HS-5 (cell line): ENCODE measurements at places on chromosomes 5 and 9.

DNA sequence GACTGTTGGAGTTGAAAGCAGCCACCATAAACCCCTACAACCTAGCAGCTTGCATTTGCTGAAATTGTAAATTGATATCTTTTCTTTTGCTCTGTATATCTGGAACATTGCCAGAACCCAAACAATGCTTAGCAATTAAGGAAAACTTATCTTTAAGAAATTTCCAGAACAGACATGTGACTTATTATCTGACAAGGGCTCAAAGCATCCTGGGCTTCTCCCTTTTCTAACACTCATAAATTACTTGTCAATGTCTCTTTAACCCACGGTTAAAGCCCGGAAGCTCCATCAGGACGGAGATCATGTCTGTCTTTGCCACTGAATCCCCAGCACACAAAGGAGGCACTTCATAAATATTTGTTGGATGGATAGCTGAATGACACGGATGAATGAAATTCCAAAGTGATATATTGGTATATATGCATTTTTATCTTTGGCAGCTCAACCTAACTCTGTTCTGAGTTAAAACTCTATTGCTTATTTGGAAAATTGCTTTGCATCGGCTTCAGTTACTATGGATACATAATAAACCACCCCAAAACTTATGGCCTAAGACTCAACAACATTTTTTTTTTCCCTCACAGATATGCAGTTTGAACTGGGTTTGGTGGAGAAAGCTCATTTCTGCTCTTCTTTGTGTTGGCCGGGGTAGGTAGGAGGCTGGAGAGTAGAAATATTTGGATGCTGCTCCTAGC is 103.1 kb upstream of the CLINT1 start:
- DNase-seq = no peak

GRCh38 chr5:22591461-22591860 is 261.7 kb downstream of the CDH12 start:
- DNase-seq = no peak

GRCh38 chr5:144691936-144692335 is 521.3 kb downstream of the KCTD16 start:
- no peak for DNase-seq

DNA sequence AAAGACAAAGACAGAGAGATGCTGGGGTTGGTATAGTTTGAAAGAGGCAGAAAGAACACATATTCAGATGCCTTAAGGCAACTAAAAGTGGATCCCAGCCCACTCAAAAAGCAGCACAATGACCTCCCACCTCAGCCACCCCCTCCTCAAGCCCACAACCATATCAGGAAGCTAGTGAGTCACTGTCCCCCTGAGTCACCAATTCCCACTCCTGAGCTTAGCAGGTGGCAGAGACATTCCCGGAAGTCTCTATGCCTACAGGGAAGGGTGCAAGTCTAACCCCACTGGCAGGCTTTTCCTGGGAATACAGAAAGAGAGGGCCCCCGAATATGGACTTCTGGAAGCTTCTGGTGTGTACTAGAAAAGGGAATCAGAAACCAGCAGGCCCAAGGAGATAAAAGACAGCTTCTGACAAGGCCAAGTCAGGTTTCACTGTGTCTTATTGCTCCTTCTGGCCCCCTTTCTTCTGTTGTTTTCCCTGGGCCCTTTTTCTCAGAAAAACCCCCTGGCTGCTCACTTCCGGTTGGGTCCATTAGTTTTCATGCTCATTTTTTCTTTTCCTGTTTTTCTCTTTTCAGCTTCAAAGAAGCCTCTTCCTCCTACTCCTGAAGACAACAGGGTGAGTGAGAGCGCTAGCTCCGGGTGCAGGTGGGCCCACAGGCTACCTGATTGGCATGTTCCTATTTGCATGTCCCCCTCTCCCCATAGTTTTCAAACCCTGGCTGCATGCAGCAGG is 36.8 kb downstream of the ITK start:
- DNase-seq = no peak

DNA sequence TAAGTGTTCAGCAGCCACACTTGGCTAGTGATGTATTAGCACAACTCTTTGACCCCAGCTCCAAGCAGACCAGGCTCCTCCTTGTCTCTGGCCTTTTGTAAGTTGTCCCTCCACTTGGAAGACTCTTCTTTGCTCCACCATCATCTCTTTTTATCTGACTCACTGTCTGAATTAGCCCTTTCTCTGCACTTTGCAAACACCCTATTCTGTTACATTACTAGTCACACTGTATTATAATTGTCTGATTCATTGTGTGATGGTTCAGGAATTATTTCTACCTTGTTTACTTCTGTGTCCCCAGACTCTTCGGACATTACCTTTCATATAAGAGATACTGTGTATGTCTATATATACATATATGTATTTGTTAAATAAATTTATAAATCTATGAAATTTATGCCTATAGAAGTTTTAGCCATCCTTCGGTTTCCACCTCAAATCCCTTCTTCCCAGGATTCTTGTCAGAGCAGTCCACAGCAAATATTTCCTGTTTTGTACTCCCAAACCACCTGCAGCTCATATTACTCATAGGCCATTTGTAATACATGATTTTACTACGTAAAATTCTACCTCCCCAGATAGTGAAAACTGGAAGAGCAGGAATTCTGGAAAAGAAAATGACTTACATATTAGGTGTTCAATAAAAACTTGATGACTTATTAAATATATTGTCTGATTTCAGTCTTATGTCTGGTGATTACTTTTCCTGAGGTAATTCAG is 69.0 kb downstream of the MTAP start:
- DNase-seq = no peak
